ENCODE measurements at places on chromosomes 1 and 21.

DNA sequence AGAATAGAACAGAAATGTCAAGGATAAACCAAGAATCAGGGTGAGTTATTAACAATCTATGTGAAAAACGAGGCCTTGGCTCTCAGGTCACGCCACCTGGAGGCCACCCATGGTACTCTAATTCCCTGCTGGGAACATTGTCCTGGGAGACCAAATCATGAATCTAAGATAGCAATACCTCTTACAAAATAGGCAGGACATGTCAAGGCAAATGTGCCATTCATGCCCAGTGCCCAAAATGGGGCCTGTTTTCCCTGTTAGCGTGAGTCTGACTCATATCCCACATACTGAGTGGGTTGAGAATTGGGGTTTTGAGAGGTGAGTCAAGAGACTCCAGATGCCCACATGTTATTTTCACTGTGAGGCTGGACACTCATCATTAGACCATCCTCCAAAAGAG, 380.8 kb downstream of the HHIPL2 start:
- peak; percentile 49 for DNase-seq

- DNase-seq: no peak
These were observed 100.2 kb downstream of the RIPK4 start for GRCh38 chr21:41666641-41667081.

DNA sequence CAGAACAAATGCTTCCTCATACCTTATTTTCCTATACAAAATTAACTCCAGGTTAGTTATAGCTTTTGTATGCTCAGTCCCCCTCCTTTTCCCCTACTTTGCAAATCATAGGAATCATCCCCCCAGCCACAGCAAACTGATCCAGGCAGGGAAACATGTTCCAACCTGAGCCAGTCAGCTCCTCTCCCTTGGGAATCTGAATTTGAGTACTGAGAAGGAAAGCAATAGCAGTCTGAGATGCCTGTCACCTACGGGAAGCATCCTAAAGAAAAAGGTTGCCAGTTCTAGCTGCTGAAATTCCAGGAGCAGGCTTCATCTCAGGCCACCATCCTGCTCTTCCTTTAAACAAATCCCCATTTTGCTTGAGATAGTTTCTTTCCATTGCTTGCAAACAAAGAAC, 6.9 kb downstream of the ADSS2 start:
- DNase-seq: no peak

GRCh38 chr1:6391951-6392808, 1.4 kb downstream of the ACOT7 start:
- peak; percentile 35 for DNase-seq

- peak; percentile 75 for DNase-seq
These were observed 898 bp downstream of the MFSD2A start for GRCh38 chr1:39955547-39956539.

DNA sequence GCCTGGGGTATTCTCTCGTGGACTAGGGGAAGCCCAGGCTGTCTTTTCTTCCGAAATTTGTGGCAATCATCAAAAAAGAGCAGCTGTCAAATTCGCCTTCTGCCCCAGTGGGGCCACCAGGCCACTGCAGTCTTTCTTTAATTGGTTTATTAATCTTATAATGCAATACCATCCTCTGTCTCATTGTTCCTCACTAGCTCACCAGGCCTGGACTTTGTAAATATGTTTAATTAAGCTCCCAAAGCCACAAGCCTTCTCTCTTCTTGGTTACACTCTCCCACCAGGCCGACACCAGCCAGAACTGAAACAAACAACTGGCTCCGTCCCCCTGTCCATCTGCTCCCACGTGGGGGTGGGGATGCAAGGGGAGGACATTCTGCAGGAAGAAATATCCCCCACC, 22.0 kb upstream of the CAMK1G start:
- DNase-seq: no peak

DNA sequence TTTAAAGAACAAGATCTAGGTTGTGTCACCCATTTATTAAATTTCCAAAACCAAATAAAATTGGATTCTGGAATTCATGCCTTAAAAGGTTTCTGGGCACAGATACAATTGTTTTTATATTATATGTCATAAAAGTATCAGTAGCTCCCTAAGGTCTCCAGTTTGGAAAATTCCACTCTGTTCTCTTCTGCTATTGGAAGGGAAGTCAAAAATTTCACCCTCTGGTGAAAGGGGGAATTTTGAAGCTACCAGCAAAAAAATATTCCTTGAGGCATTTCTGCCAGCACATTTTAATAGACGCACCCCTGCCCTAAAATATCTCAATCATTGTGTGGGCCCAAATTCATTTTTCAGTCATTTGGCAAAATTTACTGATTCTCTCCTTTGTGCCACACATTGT, 285.7 kb upstream of the SGIP1 start:
- DNase-seq: no peak

DNA sequence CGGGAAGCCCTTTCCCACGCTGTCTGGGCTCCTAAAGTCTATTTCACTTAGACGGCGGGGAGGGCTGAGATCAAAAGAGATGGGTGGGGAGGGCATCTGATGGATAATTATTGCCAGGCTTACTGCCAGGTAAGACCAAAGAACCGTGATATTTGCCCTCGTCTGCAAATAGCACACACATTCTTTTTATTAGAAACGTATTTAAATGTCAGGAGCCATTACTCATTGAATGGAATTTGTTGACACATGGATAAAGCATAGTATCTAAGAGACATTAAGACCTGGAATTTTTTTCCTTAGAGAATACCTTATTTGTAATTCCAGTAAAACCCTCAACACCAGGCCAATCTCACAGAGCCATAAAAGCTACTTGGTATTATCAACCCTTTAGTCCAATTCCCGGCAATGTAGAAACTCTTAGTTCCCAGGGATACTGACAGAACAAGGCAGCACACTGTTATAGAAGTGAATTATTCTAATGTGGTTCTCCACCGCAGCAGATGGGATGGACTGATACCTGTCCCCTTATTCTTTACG, 10.6 kb downstream of the URB1 start:
- no peak for DNase-seq

- peak; percentile 54 for DNase-seq
These were observed 122.8 kb upstream of the IVNS1ABP start for GRCh38 chr1:185439727-185440415.

GRCh38 chr1:235648954-235649367, 623 bp downstream of the GNG4 start:
- peak; percentile 72 for DNase-seq

Measured in activated T-cell treated with anti-CD3 and anti-CD28 coated beads, Interleukin-2, amount 50 U/mL, for 48 hours (primary cell).